ENCODE measurements at places on chromosomes 3 and 15.

GRCh38 chr3:49992326-49992725 lies 52.4 kb downstream of the RBM6 start:
- no peak for DNase-seq

DNA sequence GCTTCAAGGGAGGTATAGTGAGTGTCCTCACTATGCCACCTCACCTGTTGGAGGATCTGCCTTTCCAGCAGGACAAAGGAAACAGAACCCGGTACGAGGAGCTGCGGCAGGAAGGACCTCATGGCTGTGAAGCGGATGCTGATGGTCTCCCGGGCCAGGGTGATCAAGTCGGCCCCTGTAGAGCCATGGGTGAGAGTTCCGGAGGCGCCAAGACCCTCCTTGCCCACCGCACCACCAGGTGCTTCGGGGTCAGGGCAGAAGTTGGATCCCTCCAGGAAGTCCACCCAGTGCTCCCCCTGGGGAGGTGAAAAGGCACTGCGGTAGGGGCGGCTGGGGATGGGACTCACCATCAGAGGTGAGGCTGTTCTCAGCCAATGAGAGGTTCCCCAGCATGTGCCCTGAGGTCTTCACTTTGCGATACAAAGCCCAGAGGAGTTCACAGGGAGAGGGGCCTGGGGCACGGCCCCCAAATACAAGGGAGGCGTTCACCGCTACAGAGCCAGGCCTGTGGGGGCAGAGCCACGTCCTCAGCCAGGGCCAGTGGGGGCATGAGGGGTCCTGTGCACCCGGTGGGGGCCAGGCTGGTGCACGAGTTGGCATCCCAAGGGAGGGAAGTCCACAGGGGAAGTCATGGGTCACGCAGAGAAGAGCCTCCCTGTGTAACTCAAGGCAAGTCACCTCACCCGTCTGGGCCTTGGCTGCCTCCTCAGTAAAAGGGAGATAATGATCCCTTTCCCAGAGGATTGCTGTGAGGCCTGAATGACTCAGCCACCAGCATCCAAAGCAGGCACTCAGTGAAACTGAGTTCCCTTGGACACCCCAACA lies 27.7 kb downstream of the C15orf39 start:
- no peak for DNase-seq

GRCh38 chr3:77693147-77693546 lies 653.2 kb downstream of the ROBO2 start:
- DNase-seq, result no peak

- DNase-seq, result no peak
These were observed 1.2 kb upstream of the EFCAB12 start for GRCh38 chr3:129429602-129430001.

- no peak for DNase-seq
These were observed 60.7 kb downstream of the IMPG2 start for GRCh38 chr3:101259485-101260341.

DNA sequence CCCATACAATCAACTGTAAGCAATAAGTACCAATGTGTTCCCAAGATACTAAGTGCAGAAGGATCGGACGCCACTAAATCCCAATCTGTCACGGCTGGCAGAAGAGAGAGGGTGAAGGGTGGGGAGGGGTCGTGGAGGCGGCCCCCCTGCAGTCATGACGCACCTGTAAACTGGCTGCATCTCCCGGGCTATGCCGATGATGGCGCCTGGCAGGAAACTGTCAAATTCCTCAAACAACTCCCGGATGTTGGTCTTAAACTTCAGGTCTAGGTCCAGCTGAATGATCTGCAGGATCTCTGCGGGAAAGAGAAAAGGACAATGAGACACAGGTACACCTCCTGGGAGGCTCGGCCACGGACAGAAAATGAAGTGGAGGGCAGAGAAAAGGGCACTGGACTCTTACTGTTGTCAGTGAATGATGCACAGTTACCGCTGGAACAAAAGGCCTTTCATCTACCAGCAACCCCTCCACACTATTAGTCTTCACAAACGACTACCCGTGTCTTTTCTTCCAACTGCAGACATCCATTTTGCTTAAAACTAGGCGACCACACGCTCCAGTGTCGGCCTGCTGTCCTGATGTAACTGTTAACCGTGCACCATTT lies 114.6 kb downstream of the XXYLT1 start:
- DNase-seq, result no peak

- no peak for DNase-seq
These were observed 409.9 kb upstream of the ALCAM start for GRCh38 chr3:104956620-104957345.

- DNase-seq, result no peak
These were observed 23.5 kb upstream of the ARPIN start for GRCh38 chr15:89936051-89936785.

DNA sequence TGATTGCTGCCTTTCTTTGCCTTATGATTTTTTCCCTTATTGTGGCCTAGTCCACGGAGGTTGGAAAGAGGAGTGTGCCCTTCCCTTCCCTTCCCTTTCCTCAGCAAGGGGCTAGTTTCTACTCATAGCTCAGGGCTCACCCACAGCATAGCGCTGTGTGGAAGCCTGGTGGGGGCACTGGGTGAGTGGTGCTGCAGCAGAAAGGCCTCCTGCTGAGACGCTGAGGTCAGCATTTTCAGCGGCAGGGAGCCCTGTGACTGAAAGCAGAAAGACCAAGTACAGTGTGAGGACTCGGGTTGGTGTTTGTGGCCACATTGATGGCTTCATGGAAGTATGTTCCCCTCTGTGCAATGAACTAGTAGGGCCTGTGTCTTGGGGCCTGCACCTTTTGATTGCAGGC lies 21.9 kb downstream of the CACNA1D start:
- DNase-seq, result no peak

DNA sequence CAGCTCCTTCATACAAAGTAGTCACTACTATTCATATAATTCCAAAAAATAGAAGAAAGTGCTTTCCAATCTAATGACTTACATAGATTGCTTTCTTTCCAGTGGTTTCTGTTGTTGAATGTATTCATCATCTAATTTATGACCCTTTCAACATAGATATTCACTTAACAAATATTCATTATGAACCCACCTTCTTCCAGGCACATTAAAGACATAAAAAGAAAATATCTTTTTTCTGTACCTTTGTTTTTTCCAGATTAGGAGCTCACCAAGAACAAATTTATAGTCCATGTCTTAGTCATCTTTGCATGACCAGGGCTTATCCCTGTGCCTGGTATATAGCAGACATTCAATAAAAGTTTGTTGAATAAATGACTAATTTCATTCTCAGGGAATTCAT lies 32.4 kb upstream of the PDZRN3 start:
- DNase-seq, result no peak

- DNase-seq, result no peak
These were observed 11.2 kb downstream of the CEP19 start for GRCh38 chr3:196700801-196701200.

DNA sequence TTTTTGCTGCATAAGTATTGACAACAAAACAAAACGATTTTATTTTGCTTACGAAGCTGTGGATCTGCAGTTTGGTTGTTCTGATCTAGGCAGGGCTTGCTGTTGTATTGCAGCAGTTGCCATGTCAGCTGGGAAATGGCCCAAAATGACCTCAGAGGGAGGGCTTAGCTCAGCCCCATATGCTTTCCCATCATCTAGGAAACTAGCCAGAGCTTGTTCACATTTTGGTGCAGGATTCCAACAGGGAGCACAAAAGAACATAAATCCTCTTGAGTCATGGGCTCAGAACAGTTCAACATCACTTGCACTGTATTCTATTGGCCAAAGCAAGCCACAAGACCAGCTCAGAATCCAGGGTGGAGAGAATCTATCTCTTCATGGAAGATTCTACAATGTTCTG lies 42.2 kb upstream of the ROBO2 start:
- DNase-seq, result no peak

DNA sequence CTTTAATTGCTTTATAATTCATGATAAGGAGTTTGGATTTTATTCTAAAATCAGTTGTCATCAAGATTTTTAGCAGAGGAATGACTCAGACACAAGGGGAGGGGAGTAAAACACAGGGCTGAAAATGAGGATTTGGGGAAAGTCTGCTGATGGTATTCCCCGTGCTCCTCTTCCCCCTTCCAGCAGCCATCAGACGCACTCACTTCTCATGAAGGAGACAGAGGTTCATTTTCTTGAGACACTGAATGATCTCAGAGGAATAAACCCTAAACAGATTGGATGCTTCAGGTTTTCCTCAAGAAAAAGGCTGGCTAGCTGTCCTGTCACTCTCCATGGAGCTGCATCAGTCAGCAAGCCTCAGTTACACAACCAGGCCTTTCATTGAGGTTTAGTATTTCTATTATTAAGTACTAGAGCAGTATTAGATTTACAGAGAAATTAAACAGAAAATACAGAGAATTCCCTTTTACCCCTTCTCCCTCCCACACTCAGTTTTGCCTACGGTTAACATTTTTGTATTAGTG lies 166.4 kb downstream of the C3orf70 start:
- DNase-seq, result no peak

DNA sequence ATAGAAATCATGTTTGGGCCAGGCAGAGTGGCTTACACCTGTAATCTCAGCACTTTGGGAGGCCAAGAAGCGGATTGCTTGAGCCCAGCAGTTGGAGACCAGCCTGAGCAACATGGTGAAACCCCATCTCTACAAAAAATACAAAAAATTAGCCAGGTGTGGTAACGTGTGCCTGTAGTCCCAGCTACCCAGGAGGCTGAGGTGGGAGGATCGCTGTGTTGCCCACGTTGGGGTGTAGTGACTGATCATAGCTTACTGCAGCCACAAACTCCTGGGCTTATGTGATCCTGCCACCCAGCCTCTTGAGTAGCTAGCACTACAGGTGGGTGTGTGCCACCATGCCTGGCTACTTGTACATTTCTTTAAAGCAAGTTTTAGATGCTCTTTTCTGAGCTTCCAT lies 114.3 kb downstream of the WDR76 start:
- DNase-seq, result no peak

- no peak for DNase-seq
These were observed 6.1 kb upstream of the CHST14 start for GRCh38 chr15:40464595-40465185.

- no peak for DNase-seq
These were observed 100.0 kb downstream of the CORO2B start for GRCh38 chr15:68678746-68679145.

DNA sequence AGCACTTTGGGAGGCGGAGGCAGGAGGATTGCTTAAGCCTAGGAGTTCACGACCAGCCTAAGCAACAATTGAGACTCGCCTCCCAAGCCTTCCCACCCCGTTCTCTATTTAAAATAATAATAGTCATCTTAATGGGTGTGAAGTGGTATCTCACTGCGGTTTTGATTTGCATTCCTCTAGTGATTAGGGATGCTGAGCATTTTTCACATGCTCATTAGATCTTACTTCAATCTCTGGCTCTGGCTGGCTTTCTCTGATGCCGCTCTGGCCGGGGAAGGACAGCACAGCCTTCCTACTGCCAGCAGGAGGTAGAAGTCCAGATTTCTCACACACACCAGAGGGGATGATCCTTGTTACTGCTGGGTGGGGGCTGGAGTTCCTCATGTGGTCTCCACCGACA lies 7.4 kb upstream of the EIF4A2 start:
- DNase-seq, result no peak

GRCh38 chr15:90870354-90871138 lies 2.2 kb downstream of the FURIN start:
- no peak for DNase-seq

GRCh38 chr15:42154956-42155355 lies 1.5 kb downstream of the PLA2G4F start:
- DNase-seq, result no peak

DNA sequence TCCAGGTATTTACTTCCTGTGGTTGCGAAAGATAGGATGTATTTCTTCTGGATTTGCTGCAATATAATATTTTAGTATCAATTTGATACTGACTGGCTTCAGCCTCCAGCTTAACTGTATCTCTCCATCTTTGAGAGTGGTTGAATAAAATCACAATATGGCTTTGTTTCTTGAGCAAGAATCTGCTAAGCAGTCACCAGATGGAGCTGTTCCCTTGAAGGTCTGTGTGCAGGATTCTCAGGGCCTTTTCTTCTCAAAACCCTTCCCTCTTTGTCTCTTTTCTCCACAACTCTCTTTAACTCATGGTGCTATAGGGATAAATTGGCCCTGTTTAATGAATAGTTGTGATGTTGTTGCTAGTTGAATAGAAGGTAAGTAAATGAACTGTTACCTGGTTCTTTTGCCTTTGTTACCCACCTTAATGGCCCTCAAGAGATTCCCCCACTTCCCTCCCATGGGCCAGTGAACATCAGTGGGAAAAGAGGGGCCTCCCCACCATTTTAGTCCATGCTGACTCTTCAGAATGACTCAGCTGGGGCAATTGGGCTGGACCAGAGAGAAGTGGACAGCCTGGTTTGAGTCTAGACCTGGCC lies 34.8 kb upstream of the RAB6B start:
- DNase-seq, result peak; percentile 9

- no peak for DNase-seq
These were observed 707.7 kb upstream of the EPHA6 start for GRCh38 chr3:96106701-96107100.

DNA sequence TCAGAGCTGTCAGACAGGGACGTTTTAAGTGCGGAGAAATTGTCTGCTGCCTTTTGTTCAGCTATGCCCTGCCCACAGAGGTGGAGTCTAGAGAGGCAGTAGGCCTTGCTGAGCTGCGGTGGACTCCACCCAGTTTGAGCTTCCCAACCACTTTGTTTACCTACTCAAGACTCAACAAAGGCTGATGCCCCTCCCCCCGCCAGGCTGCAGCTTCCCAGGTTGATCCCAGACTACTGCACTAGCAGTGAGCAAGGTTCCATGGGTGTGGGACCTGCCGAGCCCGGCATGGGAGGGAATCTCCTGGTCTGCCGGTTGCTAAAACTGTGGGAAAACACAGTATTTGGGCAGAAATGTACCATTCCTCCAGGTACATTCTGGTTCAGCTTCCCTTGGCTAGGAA lies 282.1 kb downstream of the VGLL3 start:
- no peak for DNase-seq

- DNase-seq, result no peak
These were observed 207.1 kb downstream of the TP63 start for GRCh38 chr3:189838291-189838690.

DNA sequence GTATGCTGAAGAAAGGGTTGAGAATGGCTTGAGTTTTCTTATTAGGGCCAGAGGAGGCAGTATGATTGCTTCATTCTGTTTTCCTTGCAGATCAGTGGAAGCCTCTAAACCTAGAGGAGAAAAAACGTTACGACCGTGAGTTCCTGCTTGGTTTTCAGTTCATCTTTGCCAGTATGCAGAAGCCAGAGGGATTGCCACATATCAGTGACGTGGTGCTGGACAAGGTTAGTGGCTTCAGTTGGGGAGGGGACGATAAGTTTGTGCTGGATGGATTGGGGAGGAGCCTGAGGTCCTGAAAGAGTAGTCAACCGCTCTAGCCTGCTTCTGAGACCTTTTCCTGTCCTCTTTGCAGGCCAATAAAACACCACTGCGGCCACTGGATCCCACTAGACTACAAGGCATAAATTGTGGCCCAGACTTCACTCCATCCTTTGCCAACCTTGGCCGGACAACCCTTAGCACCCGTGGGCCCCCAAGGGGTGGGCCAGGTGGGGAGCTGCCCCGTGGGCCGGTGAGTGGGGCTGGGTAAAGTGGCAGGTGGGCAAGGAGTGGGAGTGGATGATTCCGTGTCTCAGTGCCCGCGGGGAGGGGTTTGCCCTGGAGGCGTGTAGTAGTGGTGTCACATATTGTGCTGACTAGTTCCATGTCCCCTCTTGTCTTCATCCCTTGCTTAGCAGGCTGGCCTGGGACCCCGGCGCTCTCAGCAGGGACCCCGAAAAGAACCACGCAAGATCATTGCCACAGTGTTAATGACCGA lies 8.5 kb downstream of the EIF4G1 start:
- no peak for DNase-seq

All from NCI-H774 (cell line).